ENCODE measurements at places on chromosomes 7 and 10.

- DNase-seq, result no peak
Observed at GRCh38 chr7:33446551-33446950, 317.2 kb downstream of the BBS9 start.

DNA sequence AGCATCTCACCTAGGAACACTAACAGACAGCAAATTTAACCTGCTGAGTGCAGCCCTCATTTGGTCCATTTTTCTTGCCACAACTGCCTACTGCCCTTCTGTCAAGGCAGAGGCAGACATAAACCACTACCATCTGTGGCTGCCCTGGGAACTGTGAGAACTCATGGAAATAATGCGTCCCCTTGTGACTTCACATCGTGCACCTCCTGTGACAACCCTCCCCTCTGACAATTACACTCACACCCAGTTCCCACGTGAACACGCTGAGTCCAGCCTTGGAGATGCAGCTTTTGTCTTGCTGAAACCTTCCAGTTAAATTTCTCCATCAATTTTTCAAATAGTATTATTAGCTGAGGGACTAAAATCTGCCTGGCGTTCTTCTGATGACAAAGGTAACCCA is 193.1 kb upstream of the KLF14 start:
- no peak for DNase-seq

- no peak for DNase-seq
Observed at GRCh38 chr7:90532231-90532929, 62.9 kb downstream of the PTTG1IP2 start.

DNA sequence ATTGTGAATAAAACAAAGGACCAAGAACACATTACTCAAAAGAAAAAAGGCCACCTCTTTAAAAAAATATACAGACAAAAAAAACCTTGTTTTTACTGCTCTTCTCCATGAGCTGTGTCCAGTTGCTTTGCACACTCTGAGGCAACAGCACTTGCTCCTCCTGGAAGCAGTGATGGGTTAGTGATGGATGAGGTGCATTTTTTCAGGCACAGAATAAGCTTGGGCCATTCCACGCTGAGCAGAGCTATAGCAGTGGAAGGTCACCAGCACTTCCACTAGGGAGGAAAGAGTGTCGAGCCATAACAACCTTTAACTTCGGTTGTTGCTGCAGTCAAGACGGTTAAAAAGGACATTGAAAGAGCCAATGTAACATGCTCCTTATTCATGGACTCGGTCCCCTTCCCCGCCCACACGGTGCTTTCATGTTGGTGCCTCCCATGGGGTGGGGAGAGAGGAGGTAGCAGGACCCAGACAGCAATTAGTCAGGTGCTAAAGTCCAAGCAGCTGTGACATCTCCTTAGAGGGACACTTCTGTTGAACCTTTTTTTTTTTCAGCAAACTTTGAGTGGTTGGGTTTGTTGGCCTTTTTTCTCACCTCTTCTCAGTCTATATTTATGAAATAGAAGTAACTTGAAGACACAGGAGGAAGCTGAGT is 136.5 kb upstream of the ADARB2 start:
- no peak for DNase-seq
